ENCODE measurements at places on chromosomes 7 and 10. TPM values are rescaled to one million over a fixed set of nuclear protein-coding genes. Genes with fewer than 3 reads are reported as not detected.

SVIL gene
- 261 TPM for total RNA-seq

FRMD4A gene
- total RNA-seq, result 14.1 TPM

CDH23 gene
- total RNA-seq, result 0.17 TPM

IRF5 gene
- total RNA-seq, result 0.83 TPM

HECW1 gene
- total RNA-seq, result 4.9 TPM

ZNF487 gene
- total RNA-seq, result 5.4 TPM

LIPA gene
- total RNA-seq, result 63.7 TPM

SHLD2 gene
- total RNA-seq, result 33.5 TPM

Data from smooth muscle cell of trachea (primary cell).